ENCODE measurements at places on chromosomes 7 and 10. TPM values are rescaled to one million over a fixed set of nuclear protein-coding genes. Genes with fewer than 3 reads are reported as not detected.

SGCE gene
- 69.7 TPM for total RNA-seq

DNA sequence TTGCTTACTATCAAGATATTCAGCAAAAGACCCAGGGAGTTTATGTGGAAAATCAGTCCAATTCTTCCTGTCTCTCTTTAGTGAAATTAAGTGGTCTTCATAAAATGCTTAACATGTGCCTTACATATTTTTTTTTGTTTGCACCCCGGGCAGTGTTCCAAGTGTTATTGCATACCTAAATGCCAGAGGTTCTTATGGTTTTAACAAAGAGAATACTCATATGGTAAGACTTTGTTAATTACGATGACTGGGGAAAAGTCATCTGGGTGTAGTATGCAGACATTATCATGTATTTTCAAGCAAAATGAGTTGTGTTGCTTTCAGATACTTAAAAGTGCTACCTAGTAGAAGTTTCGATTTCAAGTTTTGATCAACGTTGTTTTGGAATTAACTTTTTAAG is 82.6 kb downstream of the PRKG1 start:
- DNase-seq = no peak

GRCh38 chr10:52442576-52442975 is 128.5 kb downstream of the DKK1 start:
- no peak for DNase-seq

DNA sequence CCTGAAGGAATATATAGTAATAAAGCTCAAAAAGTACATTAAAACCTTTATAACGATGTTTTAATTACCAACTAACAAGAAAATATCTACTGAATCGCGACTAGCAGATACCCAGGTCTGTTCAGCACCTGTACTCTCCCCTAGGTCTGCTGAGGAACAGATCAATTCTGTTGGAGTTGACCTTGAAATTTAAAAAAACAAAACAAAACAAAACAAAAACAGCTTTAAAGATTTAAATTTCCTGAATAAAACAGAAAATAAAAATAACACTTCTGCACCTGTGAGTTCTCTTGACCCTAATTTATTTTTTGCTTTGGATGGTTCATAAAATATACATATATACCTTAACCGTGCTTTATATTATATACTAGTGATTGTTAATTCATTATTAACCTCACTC is 24.6 kb downstream of the DIP2C start:
- no peak for DNase-seq

Data from frontal cortex (tissue), 4 donors.